Brain microvascular endothelial cell (primary cell): ENCODE measurements at places on chromosomes 12 and 14.

DNA sequence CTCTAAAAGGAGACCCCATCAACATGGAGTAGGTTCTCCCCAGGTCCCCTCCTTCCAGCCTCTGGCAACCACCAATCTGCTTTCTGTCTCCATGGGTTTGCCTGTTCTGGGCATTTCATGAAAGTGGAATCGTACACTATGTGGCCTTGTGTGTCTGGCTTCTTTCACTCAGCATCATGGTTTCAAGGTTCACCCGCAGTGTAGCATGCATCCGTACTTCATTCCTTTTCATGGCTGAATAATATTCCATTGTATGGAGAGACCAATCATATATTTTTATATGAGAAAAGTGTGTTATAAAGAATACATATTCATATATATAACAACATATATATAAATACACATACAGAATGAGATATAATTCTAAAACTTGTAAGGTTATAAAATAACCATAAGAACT lies 19.8 kb downstream of the NCOR2 start:
- DNase-seq, result no peak

- DNase-seq, result no peak
Observed at GRCh38 chr12:2372735-2373134, 319.9 kb downstream of the CACNA1C start.

DNA sequence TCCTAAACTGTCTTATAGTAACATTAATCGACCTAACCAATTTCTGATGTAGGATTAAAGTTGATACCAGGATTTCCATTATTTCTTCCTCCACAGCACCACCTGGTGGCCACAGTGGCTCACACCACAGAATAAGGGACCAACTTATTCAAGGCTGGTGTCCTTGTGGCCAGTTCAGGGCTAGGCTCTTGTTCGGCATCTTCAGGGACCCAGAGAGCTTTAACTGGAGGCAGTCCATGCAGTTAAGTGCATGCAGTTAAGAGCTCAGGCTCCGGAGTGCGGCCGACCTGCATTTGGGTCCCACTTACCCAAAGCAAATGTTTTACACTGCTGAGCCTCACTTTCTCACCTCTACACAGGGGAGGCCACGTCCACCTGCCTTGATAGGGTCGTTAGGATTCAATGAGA lies 42.0 kb upstream of the GPR68 start:
- peak; percentile 74 for DNase-seq

GRCh38 chr14:76951166-76951565 lies 77.3 kb downstream of the IRF2BPL start:
- no peak for DNase-seq

GRCh38 chr12:66066137-66066928 lies 64.2 kb downstream of the LLPH start:
- peak; percentile 23 for DNase-seq

- no peak for DNase-seq
Observed at GRCh38 chr14:106530423-106531107, 1004.2 kb downstream of the TMEM121 start.

GRCh38 chr12:62296001-62296400 lies 35.8 kb downstream of the USP15 start:
- no peak for DNase-seq

DNA sequence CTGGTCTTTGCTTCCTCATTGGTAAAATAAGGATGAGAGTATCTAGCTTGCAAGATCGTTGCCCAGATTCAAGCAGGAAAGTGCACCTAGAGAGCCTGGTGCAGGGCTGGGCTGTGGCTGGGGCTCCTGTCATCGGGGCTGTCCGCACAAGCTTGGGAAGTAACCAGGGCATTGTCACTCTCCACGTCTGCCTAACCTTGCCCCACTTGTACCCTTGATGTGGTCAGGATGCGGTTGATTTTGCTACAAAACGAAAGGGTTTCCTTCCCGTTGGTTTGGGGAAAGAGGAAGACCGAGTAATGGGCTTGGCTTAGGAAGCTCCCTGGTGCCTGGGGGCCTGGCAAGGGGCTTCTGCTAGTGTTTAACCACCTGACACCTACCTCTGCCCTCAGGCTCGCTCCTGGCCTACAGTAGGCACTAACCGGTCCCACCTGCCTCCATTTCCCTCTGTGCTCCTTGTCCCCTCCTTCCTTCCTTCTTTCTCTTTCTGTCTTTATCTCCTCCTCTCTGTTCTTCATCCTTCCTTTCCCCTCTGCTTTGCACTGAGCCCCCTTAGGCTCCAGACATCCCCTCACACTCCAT lies 21.8 kb downstream of the MVK start:
- no peak for DNase-seq

DNA sequence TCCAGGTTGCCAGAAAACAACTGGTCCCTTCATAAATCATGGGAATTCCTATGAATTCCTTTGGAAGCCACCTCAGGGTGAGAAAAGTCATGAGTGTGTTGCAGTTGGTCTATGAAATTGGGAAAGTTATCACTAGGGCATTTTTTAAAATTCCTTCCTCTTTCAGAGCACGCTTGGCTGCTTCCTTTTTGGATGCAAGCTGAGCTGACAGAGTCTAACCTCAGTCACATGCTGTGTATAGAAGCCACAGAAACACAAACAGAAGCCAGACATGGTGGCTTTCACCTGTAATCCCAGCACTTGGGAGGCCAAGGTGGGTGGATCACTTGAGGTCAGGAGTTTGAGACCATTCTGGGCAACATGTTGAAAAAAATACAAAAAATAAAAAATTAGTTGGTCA lies 21.7 kb upstream of the HELB start:
- DNase-seq, result no peak

GRCh38 chr12:78414071-78414470 lies 450.5 kb upstream of the SYT1 start:
- no peak for DNase-seq

DNA sequence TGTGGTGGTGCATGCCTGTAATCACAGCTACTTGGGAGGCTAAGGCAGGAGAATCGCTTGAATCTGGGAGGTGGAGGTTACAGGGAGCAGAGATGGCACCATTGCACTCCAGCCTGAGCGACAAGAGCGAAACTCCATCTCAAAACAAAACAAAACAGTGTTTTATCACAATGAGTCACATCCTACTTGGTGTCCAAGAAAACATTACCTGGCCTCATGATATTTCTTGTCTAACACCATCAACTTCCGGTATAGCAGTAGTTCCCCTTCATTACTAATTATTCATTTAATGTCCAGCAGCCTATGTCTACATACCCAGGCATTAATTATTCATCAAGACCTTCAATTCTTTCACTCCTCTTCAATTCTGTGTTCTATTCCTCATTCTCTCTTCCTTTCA lies 115.5 kb downstream of the CCDC59 start:
- DNase-seq, result no peak

GRCh38 chr14:65943916-65944410 lies 531.4 kb downstream of the FUT8 start:
- no peak for DNase-seq

DNA sequence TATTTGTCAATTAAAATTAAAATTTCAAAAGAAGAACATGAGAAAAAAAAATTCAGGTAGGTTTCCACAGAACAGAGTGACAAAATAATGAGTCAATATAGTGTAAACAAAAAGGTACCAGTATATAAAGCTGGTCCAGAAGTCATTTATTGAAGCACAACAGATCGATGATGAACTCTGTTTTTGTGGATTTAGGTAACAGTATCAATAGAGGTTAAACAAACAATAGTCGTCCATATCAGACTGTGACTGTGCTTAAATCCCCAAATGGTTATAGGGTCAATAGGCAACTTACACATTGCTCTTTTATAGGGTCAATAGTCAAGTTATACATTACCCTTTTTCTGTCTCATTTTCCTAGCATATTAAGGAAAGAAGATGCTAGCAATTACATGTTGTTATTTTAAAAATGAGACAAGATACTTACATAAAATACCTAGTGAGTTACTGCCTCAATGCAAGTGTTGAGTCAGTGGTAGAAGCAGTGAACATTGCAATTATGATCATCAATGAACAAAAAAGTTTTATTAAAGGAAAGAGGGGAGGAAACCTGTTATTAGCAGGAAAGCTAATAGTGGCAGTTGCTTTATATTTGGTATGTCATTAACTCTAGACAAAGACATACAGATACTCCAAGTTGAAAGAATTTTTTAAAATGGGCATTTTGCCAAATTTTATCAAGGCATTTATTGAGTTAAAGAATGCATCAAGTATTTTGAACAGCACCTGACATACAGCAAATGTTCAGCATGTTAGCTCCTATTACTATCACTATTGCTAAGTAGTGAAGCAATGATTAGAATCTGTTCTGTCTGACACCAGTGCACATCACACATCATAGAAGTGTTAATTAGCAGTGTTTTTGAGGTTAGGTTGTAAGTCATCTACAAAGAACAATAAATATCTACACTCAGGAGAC lies 102.9 kb downstream of the CCER1 start:
- no peak for DNase-seq

DNA sequence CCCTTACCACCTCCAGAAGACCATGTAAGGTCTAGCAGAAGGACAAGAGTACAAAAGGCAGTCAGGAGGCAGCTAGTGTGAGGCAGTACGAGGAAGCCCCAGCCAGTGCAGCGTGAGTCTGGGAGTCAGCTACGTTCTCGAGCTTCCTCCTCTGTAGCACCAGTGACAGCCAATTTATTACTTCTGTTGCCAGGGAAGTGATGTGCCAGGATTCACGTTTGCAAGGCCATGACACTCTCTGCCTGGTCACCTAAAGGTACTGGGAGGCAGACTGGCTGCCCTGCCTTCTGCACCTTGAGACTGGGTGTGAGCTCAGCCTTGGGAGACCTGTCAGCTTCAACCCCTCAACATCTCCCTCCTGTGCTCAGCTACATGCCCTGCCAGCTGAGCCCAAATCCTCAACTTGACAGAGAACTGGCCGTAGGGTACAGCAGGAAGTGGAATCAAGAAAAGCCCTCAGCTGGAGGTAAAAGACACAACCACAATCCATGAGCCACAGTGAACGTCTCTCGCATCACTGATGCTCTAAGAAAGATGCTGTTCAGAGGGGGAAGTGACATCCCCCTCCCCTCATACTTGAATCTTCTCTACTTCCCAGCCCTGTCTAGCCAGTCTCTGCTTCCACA lies 182.5 kb upstream of the RGS6 start:
- no peak for DNase-seq

GRCh38 chr12:12398026-12398859 lies 41.4 kb downstream of the BORCS5 start:
- DNase-seq, result peak; percentile 90

DNA sequence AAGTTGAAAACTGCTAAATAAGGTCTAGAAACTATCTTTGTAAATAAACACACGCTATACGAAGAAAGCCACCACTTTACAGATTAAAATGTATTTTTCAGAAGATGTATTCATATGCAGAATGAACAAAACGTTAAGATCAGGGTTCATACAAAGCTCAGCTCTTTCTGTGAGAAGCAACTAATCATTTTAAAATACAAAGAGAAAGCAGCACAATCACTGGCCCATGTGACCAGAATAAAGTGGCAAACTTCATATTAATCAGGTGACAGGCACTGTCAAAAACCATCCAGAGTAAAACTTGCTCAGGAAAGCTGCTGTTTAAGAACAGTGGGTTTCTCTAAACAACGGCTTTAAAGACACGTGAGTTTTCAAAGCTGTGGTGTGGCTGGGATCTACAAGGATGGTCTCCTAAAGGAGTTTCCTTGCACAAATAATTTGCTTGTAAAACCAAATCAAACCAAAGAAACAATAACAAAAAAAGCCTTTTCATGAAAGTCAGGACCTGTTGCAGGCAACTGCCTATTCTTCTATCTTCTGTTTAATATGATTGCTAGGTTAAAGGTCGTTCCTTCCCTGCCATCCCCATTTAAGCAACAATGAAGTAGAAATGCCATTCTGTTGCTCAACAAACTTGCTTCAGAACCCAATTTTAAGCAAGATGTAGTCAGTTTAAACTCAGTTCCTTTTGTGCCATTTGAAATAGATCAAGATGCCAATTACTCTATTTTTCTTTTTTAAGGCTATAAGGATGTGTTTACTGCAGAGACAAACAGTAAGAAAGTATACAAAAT lies 22.3 kb downstream of the SEL1L start:
- no peak for DNase-seq

- DNase-seq, result no peak
Observed at GRCh38 chr12:12964255-12964654, 12.3 kb upstream of the GPRC5D start.

GRCh38 chr14:97029800-97030199 lies 232.6 kb downstream of the VRK1 start:
- no peak for DNase-seq

DNA sequence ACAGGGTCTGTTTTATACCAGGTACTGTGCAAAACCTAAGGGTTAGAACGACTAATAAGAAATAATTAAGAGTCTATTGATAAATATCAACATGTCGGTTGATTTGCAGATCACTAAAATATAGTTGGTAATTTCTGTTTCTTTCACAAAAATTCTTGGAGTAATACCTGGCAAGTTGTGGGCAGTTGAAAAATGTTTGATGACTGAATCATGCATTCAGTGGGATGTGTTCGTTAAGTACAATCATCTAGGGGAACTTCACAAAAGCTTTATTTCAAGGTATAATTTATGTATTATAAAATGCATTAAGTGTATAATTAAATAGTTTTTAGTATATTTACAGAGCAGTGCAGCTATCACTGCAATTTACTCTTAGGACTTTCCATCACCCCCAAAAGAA lies 120.0 kb downstream of the KCNA5 start:
- no peak for DNase-seq

- peak; percentile 22 for DNase-seq
Observed at GRCh38 chr12:14618983-14619382, 51.3 kb upstream of the PLBD1 start.

DNA sequence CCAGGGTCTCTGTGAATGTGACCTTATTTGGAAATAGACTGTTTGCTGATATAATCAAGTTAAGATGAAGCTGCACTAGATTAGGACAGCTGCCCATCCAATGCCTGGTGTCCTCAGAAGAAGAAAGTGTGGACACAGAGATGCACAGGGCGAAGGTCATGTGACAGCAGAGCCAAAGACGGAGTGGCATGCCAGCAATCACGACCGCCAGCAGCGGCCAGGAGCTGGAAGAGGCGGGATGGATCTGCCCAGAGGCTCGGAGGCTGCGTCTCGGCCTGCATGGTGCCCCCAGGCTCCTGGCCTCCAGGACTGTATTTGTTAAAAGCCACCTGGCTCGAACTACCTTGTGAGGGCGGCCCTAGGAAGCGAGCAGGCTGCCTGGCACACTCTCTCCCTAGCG lies 76.5 kb downstream of the RFLNA start:
- DNase-seq, result no peak

GRCh38 chr12:31369712-31370521 lies 44.0 kb upstream of the SINHCAF start:
- DNase-seq, result peak; percentile 24

- no peak for DNase-seq
Observed at GRCh38 chr12:80406253-80406652, 37.8 kb upstream of the PTPRQ start.

- DNase-seq, result no peak
Observed at GRCh38 chr12:8709124-8709830, 11.5 kb downstream of the RIMKLB start.

GRCh38 chr14:76930549-76930948 lies 98.0 kb downstream of the IRF2BPL start:
- no peak for DNase-seq

GRCh38 chr14:34501004-34501580 lies 38.4 kb downstream of the EAPP start:
- no peak for DNase-seq

DNA sequence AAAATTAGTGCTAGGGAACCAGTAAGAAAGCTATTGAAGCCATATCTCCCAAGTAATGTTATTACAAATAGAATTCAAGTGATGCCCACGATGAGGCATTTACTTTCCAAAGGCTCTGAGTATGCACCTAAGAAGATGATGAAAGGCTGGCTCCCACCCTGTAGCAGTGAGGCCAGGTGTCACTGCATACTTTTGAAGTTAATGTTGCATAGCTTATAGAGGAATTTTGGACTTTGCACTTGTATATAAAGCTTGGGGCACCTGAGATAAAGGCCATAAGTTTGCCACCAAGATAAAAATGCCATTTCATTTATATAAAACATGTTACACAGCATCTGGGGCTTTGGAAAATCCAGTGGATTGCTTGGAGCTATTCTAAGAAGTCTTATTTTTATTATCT lies 96.2 kb downstream of the PTPRB start:
- DNase-seq, result no peak
